ENCODE measurements at places on chromosomes 6 and 20. TPM values are rescaled to one million over a fixed set of nuclear protein-coding genes. Genes with fewer than 3 reads are reported as not detected.

Gene CCN6
- not detected for total RNA-seq

Gene LPA
- total RNA-seq = not detected

Gene SNAP25
- 0.43 TPM for total RNA-seq

Gene CST2
- total RNA-seq = not detected

Gene MROH8
- not detected for total RNA-seq

Gene HLA-DOB
- total RNA-seq = not detected

Gene RSPH9
- total RNA-seq = not detected

Gene TMEM200A
- total RNA-seq = 3.6 TPM

All from ascending aorta (tissue), 2 donors.